NCI-H1105 (cell line): ENCODE measurements at places on chromosomes 6 and 20.

GRCh38 chr20:51531141-51531710 lies 11.3 kb downstream of the NFATC2 start:
- DNase-seq: no peak

DNA sequence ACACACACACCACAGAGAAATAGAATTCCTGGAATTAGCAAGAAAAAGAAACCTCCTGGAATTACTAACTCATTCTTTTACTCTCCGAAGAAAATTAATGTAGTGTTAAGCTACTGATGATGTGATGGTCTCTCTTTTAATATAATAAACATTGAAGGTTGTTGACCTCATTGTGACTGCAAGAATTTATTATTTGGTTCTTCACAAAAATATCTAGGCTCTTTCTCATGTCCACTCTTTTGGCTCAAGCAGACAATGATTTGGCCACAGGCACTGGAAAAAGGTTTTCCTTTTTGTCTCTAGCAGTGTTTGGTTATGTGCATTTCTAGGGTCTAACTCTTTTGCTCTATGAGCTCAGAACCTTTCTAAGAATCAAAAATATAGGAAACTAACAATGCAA lies 811.9 kb downstream of the TENT5A start:
- DNase-seq: no peak

DNA sequence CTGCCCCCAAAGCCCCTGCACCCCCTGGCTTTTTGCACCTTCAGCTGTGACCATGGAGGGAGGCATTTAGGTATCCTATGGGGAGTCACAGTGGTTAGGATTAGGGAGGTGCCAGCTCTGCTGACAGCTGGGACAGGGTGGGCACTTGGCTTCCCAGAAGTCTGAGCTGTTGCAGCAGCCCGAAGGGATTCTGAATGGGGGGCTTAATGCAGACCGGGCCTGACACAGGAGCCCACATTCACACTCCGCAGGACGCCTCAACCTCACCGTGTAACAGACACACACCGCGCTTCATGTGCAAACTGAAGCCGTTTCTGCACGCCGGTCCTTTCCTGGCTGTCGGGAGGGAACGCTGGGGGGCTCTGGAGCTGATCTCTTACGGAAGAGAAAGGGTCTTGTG lies 1.9 kb downstream of the EBF4 start:
- no peak for DNase-seq

- no peak for DNase-seq
These were observed 228.5 kb downstream of the DLL1 start for GRCh38 chr6:170062209-170062914.

DNA sequence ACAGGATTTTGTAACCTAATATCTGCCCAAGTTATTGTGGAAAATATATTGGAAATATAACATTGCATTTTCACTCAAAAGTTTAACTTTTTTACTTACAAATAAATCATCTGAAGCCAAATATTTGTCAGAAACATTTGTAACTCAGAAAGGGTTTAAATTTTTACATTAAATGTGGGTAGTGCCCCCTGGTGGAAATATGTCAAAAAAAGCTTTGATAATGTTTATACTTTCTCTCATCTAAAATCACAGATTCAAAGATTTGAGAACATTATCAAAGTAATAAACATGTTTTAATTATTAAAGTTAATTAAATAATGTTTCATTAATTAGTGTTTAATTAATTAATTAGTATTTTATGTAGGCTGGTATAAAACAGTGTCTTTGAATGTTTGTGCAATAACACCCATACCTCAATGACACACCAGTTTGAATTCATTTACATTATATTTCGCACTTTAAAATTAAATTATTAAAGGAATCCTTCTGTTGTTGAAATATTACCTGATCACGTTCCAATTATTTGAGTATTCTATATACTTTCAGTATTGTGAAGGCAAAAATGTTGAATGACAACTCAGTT lies 320.1 kb upstream of the FKBP1C start:
- no peak for DNase-seq

DNA sequence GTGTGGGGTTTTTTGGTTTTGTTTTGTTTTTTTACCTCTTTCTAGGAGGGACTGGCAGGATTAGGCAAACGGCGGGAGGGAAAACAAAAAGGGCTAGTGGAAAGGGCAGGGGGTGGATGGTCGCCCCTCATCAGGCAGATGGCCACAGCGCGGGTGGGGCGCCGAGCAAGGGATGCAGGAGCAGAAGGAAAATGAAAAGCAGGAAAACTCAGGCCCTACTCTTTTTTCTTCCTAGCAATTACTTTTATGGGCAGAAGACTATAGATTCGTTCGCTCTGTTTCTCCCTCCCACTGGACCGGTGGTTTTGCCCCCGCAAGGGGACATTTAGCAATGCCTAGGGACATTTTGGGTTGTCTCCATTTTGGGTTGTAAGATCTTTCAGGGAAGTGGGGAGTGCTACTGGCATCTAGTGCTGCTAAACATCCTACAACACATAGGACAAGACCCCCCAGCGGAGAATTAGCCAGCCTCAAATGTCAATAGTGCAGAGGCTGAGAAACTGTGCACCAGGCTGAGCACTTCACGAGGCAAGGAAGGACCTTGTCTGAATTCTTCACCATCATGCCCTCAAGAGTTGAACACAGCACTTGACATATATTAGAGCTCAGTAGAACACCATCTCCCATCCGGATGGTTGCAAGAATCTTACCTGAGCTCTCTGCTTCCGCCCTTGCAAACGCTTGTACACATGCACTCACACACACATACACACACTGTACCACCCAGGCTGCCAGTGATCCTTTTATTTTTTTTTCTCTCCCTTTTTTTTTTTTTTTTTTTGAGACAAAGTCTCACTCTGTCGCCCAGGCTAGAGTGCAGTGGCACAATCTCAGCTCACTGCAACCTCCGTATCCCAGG lies 4.8 kb upstream of the ZMYND8 start:
- DNase-seq: no peak

DNA sequence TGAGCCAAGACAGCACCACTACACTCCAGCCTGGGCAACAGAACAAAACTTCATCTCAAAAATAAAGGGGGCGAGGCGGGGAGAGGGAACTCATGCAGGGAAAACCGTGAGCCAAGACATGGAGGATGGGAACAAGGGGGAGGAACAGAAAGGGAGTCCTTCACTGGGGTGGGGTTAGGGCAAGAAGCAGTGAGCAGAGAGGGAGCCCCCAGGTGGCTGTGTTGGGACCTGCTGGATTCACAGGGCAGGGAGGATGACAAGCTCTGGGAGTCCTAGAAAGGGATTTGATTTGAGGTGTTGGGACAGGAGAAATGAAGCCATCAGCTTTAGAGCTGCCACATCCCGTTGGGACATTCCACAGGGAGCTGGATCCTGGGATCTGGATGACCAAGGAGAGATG lies 90.6 kb upstream of the TOP1 start:
- DNase-seq: no peak

GRCh38 chr6:122709922-122710512 lies 69.5 kb upstream of the FABP7 start:
- no peak for DNase-seq

DNA sequence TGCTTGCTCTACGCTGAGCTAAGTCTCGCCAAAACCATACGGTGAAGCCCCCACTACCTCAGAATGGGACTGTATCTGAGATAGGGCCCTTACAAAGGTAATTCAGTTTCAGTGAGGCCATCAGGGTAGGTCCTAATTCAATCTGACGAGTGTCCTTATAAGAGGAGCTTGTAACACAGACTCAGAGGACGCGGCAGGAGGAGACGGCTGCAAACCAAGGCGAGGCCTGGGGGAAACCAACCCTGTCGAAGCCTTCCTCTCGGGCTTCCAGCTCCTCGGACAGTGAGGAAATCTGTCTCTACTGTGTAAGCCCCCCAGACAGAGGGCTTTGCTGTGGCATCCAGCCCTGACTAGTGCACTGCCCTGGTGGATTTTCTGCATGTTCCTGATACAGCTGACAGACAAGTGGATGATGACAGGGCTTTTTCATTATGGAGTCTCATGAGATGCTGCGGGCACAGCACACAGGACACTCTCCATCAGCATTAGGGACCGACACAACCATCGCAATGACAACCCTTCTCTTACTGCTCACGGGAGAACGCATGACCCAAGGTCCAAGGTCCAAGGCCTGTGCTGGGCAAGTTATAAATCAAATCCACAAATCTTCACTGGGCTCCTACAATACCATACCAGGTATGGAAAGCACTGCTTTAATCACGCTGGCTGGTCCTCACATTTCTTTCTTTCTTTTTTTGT lies 48.2 kb downstream of the SSR1 start:
- DNase-seq: no peak

- no peak for DNase-seq
These were observed 109.7 kb downstream of the AKAP7 start for GRCh38 chr6:131244942-131245341.

DNA sequence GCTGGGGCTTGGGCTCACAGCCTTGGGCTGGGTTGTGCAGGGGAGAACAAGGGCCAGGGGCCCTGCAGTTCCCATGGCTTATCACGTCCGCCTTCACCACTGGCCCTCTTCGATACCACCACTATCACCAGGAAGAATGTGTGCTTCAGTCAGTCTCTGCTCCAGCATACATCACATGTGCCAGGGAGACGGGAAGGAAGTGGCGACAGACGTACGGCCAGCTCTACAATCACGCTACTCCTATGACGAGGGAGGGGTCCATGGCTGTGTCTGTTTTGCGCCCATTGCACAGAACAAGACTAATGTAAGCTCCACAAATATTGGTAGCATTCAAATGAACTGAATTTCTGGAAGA lies 72.1 kb downstream of the TRAM2 start:
- no peak for DNase-seq

DNA sequence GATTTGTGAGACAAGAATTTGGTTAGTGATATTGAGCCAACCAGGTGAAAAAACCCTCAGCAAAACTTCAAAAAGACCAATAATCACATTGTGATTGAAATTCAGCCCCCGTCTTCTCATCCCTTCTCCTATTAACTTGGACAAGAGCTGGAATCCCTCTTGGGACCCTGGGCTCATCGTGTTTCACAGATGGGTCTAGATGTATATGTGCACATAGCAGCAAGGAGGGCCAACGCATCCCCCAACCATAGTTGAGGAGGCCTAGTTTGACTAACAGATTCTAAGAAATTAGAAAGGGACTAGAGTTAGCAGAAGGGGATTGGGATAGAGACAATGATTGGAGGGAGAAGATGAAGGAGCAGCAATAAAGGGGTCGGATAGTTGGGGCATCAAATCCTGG lies 19.8 kb upstream of the LRFN2 start:
- DNase-seq: no peak

- DNase-seq: no peak
These were observed 587.2 kb downstream of the EPM2A start for GRCh38 chr6:145147981-145148749.

DNA sequence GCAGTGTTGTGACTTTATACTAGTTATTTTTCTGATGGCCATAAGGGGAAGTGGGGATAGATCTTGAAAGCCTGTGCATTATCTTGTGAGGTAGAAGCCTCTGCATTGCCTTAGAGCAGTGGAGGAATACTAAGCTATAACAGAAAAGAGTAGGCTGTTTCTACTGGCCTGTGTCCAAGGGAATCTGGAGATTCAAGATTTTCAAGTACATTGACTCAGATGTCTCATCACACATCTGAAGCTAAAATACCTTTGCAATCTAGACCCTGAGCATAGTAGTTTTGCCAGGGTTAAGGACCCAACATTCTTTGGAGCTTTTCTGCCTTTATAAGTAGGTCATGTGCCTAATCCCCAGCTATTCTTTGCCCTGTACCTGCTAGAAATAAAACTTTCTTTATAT lies 272.3 kb downstream of the TENT5A start:
- DNase-seq: no peak

DNA sequence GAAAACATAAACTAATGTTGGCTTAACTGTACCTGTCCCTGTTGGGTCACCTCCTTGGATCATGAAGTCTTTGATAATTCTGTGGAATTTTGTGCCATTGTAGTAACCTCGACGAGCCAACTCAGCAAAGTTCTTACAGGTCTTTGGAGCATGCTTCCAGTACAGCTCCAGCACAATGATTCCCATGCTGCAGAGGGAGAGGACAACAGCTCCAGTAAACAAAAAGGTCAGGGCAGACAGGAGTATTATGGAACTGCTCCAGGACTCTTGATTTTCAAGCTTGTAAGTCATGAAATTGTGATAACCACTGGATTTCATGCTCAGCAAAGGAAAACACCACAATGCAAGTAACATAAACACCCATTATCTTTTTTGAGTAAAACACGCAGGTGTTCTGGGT lies 2.9 kb downstream of the PPIL1 start:
- DNase-seq: no peak

DNA sequence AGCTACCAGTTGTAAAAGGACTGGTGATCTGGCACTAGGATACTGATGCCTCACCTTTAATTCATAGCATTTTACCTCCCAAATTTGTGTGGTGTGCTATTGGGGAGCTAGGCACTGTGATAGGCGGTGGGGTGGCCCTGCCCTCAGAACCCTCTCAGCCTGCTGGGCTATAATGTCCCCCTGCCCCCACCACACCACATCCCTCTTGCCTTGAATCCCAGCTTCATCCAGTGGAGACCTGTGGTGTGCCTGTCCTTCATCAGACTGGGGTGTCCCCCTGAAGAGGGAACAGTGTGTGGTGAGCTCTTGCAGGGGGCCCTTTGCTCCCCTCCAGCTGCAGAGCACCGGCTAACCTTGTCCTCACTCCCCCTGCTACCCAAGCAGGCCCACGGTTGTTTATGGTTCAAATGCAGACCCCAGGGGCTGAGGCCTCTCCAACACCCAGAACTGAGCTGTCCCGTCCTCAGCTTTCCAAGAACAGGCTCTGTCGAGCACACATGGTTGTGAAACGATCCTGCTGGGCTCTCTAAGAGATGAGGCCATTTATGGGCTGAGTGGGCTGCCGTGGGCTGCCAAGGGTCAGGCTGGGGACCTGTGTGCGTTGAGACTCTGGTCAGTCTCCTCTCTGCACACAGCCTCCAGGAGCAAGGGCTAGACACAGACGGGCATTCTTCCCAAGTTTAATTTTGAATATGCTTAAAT lies 26.9 kb upstream of the VEGFA start:
- no peak for DNase-seq

GRCh38 chr6:151699719-151700118 lies 107.8 kb upstream of the ESR1 start:
- DNase-seq: no peak

GRCh38 chr6:109977791-109978173 lies 329 bp upstream of the GPR6 start:
- no peak for DNase-seq

DNA sequence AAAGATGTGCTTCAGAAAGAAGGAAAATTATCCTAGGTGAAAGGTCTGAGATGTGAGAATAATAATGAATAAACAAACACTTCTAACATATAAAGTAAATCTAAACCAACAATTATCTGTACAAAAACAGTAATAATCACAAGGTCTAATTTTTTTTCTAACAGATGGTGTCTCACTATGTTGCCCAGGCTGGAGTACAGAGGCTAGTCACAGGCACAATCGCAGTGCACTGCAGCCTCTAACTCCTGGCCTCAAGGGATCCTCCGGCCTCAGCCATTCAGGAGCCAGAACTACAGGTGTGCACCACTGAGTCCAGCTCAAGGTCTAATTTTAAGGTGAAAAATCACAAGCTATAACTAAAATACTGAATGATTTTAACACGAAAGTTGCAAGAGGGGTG lies 17.0 kb upstream of the ZC3H12D start:
- DNase-seq: no peak

DNA sequence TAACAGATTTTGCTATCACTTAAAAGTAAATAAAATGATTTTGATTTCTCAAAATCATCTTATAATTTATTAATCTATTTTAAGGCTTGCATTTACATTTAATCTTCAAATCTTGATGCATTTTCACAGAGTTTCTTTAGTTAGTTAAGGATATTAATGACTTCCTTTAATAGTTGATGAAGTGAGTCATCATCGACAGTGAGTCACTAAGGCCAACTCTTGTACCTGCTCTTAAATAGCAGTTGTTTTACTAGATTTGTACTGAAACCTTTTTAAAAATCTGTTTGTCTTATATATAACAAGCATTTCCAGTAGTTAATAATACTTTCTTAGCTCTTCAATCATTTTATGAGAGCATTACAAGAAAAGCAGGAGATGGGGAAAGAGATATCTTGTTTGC lies 191.7 kb downstream of the ESR1 start:
- no peak for DNase-seq
